ENCODE measurements at places on chromosomes 4 and X. TPM values are rescaled to one million over a fixed set of nuclear protein-coding genes. Genes with fewer than 3 reads are reported as not detected.

DNA sequence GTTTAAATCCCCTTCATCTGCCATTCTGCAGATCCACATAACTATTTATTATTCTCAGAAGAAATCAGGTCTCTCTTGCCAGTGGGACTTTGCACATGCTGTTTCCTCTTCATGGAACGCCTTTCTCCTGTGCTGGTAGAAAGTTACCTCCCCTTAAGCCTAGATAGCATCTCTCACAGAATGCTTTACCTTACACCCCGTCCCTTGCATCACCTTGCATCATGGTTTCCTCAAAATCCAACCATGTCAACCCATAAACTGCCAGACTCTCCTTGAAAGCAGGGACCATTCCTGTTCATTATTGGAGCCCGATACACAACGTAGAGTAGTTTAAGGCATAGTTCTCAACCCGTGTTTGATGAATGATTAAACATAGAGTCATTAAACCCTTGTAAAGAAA is 396.2 kb upstream of the F9 start:
- no peak for DNase-seq

DNA sequence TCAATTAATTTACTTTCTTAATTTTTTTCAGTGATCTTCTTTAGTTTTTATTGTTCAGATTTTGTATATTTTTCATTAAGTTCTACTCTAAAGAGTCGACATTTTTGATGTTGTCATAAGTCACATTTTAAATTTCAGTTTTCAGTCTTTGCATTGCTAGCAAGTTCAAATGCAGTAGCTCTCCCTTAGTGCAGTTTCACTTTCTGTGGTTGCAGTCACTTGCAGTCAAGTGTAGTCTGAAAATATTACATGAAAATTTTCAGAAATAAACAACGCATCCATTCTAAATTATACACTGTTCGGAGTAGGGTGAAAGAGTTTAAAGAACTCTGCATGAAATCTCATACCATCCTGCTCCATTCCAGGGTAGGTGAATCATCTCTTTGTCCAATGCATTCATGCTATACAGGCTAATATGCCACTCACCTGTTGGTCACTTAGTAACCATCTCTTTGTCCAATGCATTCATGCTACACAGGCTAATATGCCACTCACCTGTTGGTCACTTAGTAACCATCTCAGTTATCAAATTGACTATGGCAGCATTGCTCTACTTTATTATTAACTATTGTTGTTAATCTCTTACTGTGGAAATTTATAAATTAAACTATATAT is 356.9 kb downstream of the STPG2 start:
- no peak for DNase-seq

GRCh38 chr4:94372991-94373390 is 30.4 kb upstream of the HPGDS start:
- DNase-seq = no peak

DNA sequence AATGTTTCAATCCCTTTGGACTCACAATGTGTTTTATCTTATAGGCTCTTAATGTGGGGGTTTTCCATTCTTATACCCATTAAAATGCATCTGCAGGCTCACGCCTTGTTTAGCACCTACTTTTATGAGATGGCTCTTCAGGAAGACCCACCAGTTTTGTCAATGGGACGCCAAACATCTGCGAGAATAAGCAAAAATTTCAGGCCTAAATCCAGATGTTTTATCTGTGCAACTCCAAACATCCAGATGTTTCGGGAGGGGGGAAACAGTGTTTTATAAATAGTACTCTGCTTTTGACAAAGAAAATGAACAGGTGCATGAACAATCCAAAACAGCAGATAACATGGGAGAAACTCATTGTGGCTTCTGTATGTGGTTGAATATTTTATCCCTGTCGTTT is 342.8 kb downstream of the DHX15 start:
- no peak for DNase-seq

DNA sequence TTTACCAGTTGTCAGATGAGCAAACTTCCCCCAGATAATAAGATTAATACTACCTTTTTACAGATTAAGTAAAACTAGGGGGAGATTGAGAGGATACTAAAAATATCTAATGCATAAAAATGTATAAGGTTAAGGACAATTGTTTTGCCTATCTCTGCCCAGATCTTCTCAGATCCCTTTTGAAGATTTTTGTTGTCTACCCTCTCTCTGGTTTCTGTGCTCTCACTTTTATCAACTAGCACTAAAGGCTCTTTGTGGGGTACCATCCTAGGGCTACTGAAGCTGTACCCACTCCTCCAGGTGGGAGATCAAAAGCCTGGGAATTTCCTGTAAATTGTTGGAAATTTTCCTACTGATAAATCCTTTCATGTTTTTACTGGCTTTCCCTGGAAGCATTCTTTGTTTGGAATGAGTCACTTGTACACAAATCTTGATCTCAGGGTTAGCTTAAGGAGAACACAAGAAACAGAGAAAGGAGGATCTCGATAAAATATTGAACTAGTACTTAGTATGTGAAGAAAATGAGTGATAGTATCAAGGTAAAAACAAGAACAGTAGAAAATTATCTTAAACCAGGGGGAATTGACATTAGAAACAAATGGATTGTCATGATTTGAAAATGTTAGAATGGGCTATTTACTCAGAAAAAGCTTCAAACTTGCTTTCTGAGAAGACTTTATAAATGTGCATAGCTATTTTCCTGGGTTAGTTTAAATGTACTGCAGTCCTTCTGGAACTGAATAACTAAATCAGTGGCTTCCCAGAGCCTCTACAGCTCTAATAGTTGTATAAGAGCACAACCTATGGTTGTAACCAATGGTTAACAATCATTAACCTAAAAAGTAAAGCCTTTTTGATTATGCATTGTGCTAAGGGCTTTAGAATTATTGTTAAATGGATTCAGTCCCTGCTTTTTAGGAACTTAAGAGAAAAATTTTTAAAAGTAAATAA is 679.9 kb upstream of the MAGEB2 start:
- no peak for DNase-seq

- DNase-seq = no peak
These were observed 37.7 kb downstream of the ERVMER34-1 start for GRCh38 chr4:52713456-52713937.

GRCh38 chrX:38004046-38004445 is 2.3 kb upstream of the SYTL5 start:
- no peak for DNase-seq

DNA sequence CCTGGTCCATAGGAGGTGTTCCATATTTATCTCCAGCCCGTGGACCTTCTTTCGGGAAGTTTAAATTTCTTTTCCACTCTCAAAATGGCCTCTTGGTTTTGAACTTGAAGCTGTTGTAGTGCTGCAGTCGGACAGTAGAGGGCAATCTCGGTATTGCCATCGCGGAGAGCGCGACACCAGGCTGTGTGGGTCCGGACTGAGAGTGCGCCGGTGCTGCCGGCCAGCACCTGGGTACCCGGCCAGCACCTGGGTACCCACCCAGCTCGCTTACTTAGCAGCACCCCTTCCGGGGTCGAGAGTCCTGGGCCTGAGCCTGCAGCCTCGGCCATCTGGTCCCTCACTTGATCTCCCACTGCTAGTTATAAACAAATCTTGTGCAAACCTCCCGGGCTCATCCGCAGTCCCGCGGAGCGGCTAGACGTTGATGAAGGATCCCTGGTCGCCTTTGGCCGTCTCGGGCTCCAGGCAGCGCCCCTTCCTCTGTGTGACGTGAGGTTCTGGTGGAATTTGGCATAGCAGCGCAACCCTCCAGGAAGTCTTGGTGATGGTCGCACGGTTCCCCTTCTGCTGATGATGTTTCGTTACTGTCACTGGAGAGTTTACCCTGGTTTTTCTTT is 18.0 kb downstream of the FAM9A start:
- DNase-seq = peak; percentile 2

DNA sequence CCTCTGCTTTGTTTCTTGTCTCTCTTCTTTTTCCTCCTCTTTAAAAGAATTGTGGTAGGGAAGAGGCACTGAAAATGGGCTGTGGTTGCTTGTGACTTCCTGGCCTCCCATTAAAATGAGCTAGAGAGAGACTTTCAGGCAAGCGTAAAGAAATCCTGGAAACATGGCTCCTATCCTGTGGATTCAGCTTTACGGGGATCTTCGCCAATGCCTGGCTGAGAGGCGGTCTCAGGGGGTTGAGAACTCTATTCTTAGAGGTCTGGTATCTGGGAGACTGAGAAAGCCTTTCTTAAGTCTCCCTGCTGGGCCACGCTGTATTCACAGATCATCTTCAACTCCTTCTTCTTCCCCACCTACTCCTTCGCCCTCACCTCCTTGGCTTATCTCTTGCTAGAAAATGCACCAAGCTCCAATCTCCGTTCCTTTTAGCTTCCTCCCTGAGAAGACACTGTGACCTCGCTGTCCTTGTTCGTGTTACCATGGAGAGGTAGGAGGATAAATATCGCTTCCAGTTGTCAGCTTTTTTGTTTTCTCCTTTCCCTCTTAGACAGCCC is 542 bp upstream of the KLF8 start:
- peak; percentile 20 for DNase-seq

GRCh38 chr4:176271749-176272148 is 2.7 kb upstream of the ASB5 start:
- DNase-seq = no peak

DNA sequence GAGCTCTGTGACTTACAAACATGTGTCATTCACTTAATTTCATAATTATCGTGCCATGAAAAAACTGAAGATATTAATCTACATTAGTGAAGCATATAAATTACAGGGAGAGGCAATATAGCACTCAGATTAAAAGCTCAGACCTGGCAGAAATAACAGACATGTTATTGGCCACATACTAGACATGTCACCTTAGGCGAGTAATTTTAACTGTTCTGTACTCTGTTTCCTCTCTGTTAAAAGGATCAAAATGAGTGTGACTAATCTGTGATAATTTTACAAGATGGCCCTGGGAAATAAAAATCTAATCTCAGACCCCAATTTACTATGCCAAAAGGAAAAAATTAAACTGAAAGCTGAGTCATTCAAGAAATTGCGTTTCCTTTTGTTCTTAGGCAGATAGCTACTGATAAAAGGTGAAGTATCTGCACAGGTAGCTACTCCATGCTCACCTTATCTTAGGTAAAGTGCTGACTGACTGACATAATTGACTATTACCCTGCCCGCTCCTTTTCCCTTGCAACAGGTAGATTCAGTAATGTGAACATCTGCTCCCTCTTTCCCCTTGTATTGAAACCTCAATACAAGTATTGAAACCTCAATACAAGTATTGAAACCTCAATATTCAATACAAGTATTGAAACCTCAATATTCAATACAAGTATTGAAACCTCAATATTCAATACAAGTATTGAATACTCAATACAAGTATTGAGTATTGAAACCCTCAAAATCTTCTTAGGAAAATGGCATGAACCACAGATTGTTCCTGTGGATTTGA is 33.2 kb downstream of the RELL1 start:
- no peak for DNase-seq

DNA sequence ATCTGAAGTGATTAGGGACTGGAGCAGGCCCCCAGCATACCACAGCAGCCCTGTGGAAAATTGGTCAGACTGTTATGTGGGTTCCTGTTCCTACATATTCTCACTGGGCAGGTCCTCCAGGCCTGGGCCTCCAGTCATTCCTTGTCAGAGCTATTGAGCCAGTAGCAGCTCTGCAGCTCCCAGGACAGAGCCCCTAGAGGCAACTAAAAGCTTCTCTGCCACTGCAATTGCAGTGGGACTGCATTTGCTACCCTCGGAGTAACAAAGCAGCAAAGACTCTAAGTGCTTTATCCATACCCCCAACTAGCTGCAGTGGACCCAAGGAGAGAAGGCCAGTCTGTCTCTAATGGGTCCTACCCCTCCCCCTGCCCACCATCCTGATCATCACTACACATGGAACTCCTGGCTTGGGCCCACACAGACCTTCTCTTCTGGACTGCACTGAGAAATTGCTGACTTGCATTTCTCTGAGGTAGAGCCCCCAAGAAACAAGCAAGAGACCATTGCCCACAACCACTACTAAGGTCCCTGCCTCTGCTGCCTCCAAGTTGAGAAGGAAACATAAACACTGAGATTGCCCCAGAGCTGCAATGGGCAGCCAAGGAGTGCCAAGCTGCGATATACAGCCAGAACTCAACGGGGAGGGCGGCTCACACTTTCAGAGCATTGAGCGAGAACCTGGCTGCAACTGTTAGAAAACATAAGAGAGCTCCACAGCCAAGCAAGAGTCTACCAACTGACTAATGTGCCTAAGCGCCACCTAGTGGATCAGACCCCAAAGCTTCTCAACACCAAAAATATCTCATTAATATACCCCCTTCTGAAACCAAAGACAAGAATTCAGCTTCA is 738.7 kb upstream of the NDST4 start:
- peak; percentile 10 for DNase-seq

DNA sequence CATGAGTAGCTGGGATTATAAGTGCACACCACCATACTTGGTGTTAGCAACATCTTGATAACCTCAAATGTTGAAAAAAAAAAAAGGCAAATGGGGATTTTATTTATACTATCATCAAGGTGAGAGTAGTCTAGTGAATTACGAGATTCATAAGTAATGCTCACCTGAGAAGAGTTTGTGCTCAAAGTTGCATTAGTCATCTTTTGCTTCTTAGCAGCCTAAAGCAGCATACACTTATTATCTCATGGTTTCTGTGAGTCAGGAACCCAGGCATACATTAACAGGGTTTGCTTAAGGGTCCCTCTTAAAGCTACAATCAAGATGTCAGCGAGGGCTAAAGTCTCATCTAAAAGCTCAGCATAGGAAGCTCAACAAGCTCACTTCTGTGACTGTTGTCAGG is 8.2 kb upstream of the EXOSC9 start:
- DNase-seq = no peak

The NLRP2B gene
- 0.03 TPM for polyA plus RNA-seq

The COL4A5 gene
- polyA plus RNA-seq = 43.1 TPM

The BEND2 gene
- not detected for polyA plus RNA-seq

The TREX2 gene
- polyA plus RNA-seq = 0.30 TPM

The HTR2C gene
- polyA plus RNA-seq = not detected

The SNCA gene
- 26.0 TPM for polyA plus RNA-seq

Measured in large intestine (tissue), 12 donors.